ENCODE measurements at places on chromosomes 7 and 10. TPM values are rescaled to one million over a fixed set of nuclear protein-coding genes. Genes with fewer than 3 reads are reported as not detected.

DNA sequence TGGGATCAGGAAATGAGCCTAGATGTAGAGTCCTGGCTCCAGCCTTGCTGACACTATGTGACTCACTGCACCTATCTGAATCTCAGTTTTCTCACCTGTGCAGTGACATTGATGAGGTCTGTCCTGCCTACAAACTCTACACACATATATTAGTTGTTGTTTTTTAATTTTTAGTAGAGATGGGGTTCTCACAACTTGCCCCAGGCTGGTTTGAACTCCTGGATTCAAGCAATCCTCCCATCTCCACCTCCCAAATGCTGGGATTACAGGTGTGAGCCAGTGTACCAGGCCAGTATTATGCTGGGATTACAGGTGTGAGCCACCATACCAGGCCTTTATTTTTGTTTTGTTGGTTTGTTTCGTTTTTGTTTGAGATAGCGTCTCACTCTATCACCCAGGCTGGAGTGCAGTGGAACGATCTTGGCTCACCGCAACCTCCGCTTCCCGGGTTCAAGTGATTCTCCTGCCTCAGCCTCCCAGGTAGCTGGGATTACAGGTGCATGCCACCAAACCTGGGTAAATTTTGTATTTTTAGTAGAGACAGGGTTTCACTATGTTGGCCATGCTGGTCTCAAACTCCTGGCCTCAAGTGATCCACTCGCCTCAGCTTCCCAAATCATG is 11.8 kb upstream of the DDIT4 start:
- DNase-seq = no peak

- no peak for DNase-seq
Measured at GRCh38 chr10:93742633-93743349, 14.9 kb upstream of the LGI1 start.

Gene SLC16A9
- 43.4 TPM for polyA plus RNA-seq

Gene ASAH2
- 6.8 TPM for polyA plus RNA-seq

DNA sequence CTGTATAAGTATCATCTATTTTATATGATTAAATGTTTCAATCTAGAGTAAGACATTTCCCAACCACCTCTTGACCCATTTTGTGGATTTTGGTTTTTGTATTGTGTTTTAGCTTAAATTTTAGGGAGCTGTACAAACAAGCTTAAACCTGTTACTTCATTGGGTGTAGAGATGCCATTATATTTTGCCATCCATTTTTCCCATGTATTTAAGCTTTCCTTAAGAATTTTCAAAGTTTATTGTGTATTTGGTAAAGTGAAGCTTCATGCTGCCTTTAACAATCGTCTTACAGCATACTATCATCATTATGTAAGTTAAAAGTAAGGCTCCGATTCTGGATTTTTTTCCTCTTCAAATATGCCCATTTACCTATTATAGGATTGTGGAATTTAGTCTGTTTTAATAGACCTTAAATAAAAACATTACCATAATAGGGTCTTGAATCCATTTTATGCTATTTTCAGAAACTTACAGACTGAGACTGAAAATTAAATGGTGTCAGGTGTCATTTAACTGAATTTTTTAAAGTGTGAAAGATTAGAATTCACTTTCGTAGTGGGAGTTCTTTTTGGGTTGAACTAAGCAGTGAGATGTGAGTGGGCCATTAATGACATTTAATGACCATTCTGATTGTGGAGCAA is 2.2 kb downstream of the KMT2E start:
- DNase-seq = no peak

DNA sequence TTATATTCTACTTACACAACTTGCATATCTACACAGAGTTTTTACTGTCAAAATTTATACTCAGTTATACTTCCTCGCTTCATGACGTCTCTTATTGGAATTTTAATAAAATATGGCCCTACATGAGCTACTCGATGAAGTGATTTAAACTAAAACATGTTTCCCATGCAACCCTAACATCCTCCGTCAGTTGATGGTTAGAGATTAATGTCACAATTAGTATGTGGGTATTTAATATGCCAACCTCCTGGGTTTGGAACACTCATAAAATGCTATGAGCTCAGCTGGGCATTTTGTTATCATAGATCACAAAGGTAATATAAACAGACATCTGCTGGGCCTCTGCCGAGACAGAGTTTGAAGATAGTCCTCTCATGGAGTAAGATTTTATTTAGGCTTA is 66.5 kb downstream of the GNAT3 start:
- DNase-seq = no peak

Gene FAM237B
- polyA plus RNA-seq = 1.1 TPM

DNA sequence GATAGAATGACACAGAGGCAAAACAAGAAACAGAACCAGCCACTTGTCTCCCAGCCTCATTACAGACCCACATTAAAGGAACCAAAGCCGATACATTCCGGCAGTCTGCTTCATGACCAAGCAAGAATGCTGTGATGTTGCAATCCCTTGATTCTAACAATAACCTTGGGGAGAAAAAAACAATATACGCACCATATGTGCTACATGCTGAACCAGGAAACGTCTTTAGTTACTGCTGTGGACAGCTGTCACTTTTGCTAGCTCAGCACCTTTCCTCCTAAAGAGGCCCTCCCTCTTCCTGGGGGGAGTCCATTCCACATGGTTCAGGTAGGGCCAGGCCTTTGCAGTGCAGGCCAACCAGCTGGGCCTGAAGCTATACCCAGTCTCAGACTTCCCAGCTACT is 79.1 kb downstream of the PRTFDC1 start:
- DNase-seq = no peak

Gene PTN
- 176 TPM for polyA plus RNA-seq

GRCh38 chr7:151694828-151695580 is 175.3 kb upstream of the RHEB start:
- DNase-seq = no peak

GRCh38 chr7:105649727-105650381 is 68.6 kb upstream of the EFCAB10 start:
- no peak for DNase-seq

Gene FMC1
- polyA plus RNA-seq = 22.8 TPM

Gene GARIN1A
- polyA plus RNA-seq = 4.2 TPM

DNA sequence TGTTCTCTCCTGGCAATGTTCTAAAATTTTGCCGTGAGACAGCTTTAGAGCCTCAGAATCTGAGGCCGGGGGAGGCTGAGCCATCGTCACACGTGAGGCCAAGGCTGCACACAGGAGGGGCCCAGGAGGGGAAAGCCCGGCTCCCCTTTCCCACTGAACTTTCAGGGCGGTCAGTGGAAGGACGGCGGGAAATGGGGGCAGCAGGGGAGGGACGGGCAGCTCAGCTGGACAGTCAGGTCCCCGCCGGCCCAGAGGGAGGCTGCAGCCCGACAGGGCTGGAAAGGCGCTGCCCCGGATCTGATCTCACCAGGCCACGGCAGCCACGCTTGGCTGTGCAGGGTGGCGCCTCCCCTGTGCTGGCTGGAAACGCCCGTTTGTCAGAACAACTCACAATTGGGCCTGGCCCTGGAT is 43.3 kb upstream of the ADGRA1 start:
- no peak for DNase-seq

Gene EEPD1
- polyA plus RNA-seq = 9.1 TPM

Gene H2BK1
- polyA plus RNA-seq = not detected

DNA sequence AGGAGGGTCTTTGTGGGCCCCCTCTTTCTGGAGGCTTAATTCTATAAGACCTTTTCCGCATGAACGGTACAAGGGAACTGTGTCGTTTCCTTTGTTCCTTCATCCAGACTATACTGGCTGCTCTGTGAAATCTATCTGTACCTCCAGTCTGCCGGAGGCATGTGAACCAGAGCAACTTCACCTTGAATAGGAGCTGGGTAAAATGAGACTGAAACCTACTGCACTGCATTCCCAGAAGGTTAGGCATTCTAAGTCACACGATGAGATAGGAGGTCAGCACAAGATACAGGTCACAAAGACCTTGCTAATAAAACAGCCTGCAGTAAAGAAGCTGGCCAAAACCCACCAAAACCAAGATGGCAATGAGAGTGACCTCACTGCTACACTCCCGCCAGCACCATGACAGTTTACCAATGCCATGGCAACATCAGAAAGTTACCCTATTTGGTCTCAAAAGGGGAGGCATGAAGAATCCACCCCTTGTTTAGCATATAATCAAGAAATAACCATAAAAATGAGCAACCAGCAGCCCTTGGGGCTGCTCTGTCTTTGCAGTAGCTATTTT is 36.8 kb upstream of the INPP5F start:
- DNase-seq = no peak

- no peak for DNase-seq
Measured at GRCh38 chr7:17456541-17456940, 158.1 kb downstream of the AHR start.

Gene TEX47
- not detected for polyA plus RNA-seq

Gene ASAH2B
- 15.2 TPM for polyA plus RNA-seq

DNA sequence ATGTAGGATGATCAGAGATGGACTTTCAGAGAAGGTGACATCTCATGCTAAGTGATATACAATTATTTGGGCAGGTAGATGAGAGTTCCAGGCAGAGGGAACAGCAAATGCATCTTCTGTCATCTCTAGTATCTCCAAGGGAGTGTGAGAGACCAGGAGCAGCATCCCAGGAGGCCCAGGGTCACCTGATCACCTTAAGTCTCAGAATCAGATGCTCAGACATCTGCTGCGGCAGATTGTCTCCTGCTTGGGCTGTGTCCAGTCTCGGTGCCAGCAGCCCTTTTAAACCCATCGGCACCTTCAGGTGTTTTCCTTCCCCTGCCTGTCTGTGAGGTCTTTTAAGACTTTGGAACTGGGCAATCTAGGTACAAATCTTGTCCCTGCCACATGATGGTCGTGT is 690.6 kb downstream of the LRMDA start:
- no peak for DNase-seq

- DNase-seq = no peak
Measured at GRCh38 chr7:72077786-72078185, 334.4 kb downstream of the CALN1 start.

- DNase-seq = no peak
Measured at GRCh38 chr7:741191-741671, 14.2 kb upstream of the PRKAR1B start.

Gene TMEM176B
- 78.4 TPM for polyA plus RNA-seq

DNA sequence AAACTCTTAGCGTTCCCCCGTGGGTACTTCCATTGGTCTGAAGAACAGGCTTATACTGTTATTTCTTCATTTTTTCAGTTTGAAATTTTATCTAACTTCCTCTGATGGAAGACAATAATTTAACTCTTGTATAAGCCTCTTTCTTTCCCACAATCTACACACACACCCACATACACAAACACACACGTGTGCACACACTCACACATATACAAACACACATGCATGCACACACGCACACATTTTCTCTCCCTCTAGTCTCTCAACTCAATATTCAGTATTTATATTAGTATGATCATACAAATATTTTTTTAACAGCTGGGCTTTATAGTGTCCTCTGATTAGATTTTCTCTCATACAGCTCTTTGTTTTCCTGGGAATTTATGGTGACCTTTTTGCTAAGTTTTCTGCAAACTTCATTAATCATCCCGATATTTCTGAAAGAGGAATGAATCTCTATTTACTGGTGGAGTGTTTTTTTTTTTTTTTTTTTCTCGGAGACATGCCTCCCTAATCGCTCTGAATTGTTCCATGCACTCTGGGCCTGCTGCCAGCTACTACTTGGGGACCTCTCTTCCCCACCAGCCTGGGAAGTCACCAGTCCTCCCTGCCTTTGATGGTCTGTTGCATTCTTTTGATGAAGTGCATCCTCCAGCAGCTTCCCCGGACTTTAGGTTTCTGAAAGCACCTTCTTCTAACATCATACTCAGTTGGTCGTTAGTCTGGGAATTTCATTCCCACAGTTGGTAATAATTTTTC is 75.5 kb downstream of the ZNF777 start:
- no peak for DNase-seq

DNA sequence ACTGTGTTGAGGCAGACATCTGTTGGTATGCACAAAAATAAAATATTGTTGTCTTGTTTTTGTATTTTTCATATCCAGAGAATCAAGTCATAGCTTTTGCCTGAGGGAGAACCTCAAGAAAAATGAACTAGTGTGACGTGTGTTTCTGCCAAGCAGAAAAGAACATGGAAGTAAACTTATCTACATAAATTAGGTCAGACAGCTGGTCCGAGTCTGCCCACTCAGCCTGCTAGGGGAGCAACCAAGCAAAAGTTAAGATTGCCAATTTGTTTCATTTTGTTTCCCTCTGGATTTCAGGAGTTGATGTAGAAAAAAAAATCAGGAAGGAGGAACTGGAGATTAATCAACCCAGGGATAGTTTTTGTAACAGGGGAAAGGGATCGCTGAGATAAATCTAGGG is 572.4 kb upstream of the LRRTM3 start:
- DNase-seq = no peak

DNA sequence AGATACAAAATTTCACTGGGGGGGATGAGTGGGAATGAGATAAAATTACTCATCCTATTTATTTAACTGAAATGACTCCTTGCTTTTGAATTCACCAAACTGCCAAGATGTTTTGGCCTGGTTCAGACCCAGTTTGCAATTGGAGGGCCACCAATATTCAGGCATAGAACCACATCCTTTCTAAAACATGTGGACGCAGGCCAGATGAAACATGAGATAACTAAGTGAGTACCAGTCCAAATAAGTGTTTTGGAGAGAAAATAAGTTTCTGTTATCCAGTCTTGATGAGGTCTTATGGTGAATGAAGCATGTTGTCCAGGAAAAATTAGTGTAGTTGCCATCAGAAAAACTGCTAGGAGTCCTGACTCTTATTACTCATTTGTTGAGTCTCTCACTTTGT is 36.3 kb upstream of the PDK4 start:
- no peak for DNase-seq

- DNase-seq = no peak
Measured at GRCh38 chr10:57983281-57983791, 284.4 kb downstream of the IPMK start.

Gene GIMAP8
- 8.0 TPM for polyA plus RNA-seq

- DNase-seq = peak; percentile 37
Measured at GRCh38 chr7:87312215-87312865, 33.1 kb upstream of the CROT start.

- DNase-seq = no peak
Measured at GRCh38 chr7:137987968-137988367, 13.9 kb downstream of the CREB3L2 start.

Gene CRPPA
- polyA plus RNA-seq = 6.0 TPM

Gene TBC1D12
- polyA plus RNA-seq = 21.6 TPM

GRCh38 chr7:158658475-158658874 is 46.1 kb downstream of the NCAPG2 start:
- DNase-seq = no peak

- DNase-seq = no peak
Measured at GRCh38 chr10:98655492-98655891, 208.8 kb upstream of the HPS1 start.

DNA sequence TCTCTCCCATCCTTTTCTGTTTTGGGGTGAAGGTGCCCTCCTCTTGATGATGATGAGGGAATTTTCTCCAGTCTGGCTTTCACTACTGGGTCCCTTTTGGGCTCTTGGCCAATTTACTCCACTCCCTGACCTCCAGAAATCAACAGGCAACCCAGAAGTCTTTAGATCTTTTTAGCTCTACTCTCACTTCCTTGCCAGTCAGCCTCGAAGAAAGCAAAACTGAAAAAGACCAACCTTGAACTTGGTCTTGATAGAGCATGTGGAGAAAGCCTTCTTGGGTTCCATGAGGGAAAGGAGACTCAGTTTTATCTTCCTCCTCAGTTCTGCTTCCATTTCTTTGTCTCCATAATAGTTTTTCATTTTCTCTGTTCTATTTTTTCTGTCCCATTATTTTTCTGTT is 91.4 kb upstream of the NPVF start:
- DNase-seq = no peak

- DNase-seq = no peak
Measured at GRCh38 chr10:51706225-51706624, 6.8 kb upstream of the CSTF2T start.

- DNase-seq = no peak
Measured at GRCh38 chr10:100980311-100980710, 7.0 kb downstream of the MRPL43 start.

Data from left kidney (tissue), 8 donors.